ENCODE measurements at places on chromosomes 13 and 19.

DNA sequence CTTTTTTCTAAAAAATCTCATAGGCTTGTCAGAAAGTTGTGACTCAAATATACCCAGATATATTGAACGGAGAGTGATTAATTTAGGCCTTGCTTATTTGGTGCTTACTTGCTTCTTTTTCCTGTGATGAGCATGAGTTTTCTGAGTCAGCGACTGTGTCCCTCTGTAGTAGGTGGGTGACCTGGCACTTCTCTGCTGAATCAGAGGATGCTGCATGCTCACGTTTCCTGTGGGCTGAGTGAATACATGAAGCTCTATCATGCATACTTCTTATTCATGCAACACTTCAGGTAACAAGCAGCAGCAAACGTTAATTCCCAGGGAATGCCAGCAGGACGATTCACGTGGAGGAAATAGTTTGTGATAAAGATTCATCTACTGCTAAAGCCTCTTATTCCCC, 245.0 kb downstream of the KLF5 start:
- no peak for DNase-seq

DNA sequence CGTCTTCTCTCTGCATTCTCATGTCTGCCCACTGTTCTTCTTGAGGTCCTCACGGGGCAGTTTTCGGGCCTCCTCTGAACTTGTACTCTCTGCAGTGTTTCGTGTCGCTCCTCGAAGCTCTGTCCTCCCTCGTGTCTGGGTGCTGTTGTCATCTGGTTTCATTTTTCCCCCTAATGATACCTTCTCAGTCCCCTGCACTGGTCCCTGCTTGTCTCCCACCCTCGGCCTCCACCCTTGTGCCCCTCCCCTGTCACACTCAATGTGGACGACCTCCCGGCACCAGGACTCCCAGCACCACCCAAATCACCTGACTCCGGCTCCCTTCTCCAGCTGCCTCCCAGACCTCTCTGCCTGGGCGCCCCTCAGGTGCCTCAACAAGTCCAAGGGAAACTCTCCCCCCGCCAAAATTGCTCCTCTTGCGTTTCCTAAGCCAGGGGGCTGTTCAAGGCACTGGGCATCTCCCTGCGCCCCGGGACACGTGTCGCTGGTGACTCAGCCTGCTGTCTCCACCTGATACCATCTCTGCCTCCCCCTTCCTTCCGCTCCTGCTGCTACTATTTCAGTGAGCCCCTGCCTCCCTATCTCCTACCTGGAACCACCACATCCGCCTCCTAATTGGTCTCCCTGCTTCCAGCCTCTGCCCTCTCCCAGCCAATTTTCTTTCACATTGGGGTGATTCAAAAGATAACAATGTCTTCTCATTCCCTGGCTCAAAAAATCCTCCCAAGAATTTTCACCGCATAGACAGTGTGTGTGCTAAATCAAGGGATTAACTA, 49.5 kb downstream of the RFX2 start:
- DNase-seq = no peak

- DNase-seq = no peak
These were observed 663.2 kb downstream of the UQCRFS1 start for GRCh38 chr19:28549680-28550277.

GRCh38 chr19:41376241-41376997, at the start of gene TMEM91:
Gene TMEM91, plus strand, starts transcription at chr19:41376533. Its CDS starts 1,777 bp downstream, at chr19:41378310.
- DNase-seq = no peak

GRCh38 chr13:76803831-76804230, 82.4 kb downstream of the KCTD12 start:
- DNase-seq = no peak

GRCh38 chr19:38287604-38288003, 16.4 kb upstream of the C19orf33 start:
- DNase-seq = no peak

- no peak for DNase-seq
These were observed at the start of gene KCNJ14 for GRCh38 chr19:48455171-48455907. Gene KCNJ14, plus strand, starts transcription at chr19:48455574. Its CDS starts 6,151 bp downstream, at chr19:48461725.

DNA sequence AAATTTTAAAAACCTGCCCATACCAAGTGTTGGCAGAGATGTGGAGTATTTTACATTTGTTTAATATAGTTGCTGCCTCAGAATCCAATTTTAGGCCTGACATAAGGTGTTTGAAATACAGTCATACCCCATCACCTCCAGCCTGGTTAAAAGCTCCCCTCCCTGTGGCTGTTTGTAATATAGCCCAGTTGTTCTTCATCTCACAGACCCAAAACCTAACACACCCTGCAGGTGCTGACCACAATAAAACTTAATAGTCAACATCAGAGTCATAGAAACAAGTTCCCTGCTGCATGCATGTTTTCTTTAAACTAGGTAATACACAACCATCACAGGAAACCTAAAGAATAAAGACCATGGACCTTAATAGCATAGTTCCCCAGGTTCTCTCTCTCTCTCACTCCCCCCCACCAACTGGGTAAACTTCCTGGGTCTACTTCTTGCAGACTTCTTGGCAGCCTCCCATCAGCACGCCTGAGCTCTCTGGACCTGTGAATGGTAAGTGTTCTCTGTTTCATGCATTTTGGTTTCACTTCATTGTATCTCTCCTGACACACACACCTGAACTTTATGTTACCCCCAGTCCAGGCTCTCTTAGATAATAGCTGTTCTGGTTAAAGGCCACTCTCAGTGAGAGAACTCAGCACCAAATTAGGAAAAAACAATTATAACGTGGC, 1369.9 kb downstream of the EFNB2 start:
- DNase-seq = no peak

Measured in non-pigmented ciliary epithelial cell (primary cell).